WTC11 (cell line): ENCODE measurements at places on chromosomes 6 and 20.

- peak; percentile 54 for DNase-seq
Measured at GRCh38 chr20:50009521-50010454, 27.0 kb downstream of the SNAI1 start.

DNA sequence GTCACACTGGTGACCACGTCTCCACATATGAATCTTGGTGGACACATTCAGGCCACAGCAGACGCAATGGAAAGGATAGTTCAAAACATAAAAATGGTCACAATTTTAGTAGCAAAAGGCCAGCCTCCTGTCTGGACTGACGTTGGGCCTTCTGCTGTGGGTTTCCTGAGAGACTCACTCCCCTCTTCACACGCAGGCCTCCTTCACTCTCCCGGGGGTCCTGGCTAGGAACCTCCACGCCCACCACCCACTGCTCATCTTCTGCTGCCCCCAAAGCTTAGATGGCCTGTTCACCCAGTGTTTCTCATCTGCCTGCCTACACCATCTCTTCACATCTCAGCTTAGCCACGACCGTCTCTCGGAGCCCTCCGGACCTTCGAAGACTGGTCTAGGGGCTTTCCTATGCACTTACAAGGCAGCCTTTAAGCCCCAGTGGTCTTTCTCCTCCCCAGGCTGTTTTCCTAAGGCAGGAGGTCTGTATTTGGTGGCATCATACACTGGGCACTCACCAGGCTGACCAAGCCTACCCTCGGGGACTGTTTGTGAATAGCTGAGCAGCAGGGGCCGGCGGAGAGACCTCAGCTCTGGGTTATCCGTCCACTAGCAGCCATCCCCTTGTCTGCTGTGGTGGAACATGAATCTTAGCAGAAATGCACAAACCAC lies 46.6 kb upstream of the AFDN start:
- DNase-seq = no peak

DNA sequence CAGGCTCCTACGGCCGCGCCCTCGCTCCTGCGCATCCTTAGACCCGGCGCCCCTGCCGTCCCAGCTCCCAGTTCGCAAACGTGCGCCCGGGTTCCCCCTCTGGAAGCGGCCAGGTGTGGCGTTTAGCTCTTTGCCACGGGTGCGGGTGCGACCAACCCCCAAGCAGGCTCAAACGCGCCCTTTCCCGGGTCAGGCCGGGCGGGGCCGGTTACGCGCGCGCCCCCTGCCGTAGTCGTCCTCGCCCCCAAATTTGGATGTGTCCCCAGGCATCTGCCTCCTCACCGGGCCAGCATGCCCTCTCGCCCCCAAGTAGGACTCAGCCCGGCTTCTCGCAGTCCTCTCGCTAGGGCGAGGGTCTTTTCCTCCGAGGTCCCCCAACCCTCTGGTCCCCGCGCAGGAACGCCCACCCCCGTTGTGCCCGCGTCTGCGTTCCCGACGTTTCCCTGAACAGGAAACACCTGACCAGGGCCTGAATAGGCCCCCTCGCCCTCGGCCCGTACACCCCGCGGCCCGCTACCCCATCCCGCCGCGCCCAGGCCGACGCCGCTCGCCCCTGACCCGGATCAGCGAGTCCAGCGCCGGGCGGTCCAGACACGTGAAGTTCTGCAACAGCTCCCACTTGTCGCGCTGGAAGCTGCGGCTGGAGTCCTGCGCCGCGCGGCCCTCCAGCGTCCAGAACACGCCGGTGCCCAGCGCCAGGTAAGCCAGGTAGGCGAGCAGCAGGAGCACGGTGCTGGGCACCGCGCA lies 520 bp downstream of the KCNK17 start:
- DNase-seq = peak; percentile 62

DNA sequence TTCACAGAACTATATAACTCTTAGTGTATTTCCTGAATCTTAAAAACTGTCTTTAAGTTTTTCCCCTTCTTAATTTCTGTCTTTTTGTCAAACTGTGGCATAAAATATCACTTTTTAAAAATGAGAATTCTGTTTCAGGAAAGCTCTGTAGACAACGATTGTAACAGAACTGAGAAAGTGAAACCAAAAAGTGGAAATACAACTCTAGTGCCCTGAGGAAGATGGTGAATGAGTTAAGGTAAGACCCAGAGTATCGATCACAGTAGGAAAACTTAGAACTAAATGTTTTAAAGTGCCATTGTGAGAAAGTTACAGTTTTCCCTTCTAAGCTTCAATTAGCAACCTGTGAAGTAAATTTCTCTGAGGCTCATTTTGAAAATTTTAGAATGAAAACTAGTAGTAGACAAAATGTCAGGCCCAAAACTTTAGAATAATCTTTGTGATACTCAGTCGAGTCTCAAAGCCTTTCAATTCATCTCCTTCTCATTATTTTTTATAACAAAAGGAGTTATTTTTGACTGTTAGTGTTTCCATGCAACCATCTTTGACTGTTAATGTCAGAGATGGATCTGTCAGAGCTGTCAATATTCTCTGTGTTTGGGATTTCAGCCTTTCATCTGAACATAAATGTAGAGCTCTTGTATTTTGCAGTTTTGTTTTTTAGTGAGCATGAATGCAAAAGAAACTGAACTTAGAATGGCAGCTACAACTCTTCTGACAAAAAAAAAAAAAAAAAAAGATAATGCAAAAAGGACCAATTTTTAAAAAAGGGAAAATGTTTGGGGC lies 19.0 kb upstream of the TRDN start:
- DNase-seq = no peak

DNA sequence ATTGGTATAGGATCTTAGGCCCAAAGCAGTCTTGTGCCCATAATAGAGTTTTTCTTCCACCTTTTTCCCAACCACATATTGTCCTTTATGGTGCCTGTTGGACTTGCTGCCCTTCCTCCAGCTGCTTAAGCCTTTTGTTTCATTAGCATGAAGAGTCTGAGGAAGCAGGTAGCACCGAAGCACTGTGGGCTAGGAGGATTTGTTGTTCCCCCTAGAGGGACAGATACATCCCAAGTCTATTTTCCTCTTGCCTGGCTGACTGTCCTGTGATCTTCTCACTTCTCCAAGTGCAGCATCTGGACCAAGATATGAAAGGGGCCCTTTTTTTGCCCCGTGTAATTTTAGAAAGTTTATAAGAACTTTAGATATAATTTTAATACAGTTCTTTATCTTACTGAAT lies 50.7 kb upstream of the COL10A1 start:
- DNase-seq = no peak

DNA sequence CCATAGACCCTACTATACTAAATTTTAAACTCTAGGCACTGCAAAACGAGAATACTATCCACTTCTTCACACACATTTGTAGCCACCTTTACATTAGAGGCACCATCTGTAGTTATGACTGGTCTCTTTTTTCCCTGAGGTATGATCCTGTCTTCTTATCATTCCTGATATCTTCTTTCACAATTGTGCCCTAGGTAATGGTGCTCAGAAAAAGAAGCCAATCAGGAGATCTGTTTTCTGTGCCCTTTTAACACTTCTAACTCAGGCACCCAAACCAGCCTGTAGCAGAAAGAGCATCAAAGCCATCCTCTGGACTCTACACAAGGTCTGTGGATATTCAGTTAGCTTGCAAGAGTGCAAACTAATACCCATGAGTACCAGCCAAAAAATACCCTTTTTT lies 149.7 kb upstream of the SGK1 start:
- DNase-seq = no peak

- DNase-seq = no peak
Measured at GRCh38 chr6:152034631-152035030, 227.1 kb downstream of the ESR1 start.

DNA sequence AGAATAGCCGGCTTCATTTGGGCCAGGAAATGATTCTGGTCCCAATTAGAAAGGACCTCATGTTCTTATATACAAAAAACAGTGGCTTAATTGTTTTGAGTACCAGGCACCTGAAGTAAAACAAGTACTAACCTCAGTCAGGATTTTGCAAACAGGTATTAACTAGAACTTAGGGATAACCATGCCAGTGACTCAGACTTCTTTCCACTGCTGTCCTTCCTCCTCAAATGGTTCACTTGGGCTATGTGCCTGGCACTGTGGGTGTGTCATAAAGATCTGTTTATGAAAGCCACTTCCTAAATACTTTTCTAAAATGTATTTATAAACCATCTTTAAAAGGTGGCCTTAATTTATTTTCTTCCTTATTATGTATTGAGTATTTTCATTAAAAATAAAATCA lies 10.7 kb downstream of the CLDN20 start:
- DNase-seq = no peak

DNA sequence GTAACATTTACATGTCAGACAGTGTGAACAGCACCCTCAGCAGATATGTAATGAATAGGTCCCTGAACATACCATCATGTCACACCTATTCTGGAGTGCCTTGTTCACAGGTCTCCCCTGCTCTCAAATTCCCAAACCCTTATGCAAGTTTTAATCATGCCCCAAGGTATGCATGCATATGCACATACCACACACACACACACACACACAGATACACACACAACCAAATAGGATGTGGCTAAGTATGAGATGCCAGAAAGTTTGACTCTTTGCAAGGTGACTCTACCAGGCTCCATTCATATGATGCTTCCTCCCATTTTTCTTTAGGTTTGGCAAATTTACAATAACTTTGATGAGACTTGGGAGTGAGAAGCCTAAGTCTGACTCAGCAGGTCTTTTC lies 243.8 kb upstream of the IRAK1BP1 start:
- no peak for DNase-seq

GRCh38 chr6:89487864-89488263 lies 54.9 kb downstream of the ANKRD6 start:
- no peak for DNase-seq

GRCh38 chr6:2072453-2072852 lies 173.0 kb downstream of the GMDS start:
- DNase-seq = no peak
